ENCODE measurements at places on chromosomes 2 and 18. TPM values are rescaled to one million over a fixed set of nuclear protein-coding genes. Genes with fewer than 3 reads are reported as not detected.

DNA sequence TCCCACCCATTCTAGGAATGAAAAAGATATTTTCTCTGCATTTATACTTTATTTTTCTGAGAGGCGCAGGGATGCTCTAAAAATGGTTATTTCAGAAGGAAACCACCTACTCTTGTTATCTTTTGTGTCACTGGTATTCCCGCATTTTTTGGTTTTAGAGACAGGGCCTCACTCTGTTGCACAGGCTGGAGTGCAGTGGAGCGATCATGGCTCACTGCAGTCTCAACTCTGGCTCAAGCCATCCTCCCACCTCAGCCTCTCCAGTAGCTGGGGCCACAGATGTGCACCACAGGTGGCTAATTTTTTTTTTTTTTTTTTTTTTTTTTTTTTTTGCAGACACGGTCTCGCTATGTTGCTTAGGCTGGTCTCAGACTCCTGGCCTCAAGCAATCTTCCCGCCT, 135.9 kb downstream of the NCK2 start:
- no peak for DNase-seq
- H3K4me3 ChIP-seq, result no peak overlapping the region
- H3K36me3 ChIP-seq, result peaks cover 4% of the 10 kb centered on the region
- no peaks in the 10 kb centered on the region for H3K4me1 ChIP-seq
- H3K27me3 ChIP-seq, result no peaks in the 10 kb centered on the region

DNA sequence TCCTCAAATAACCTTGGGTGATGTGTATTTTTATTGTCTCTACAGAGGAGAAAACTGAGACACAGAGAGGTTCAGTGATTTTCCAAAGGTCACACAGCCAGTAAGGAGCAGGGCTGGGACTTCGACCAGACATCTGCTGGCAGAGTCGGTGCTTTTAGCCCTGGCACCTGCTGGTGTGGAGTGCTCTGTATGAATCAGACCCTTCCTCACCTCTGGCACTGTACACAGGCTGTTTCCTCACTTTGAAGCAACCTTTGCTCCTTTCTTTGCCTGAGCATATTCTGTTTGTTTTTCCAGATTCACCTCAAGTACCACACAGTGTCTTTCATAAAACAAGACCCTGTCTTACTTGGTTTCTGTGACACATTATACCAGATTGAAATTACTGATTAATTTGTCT, 107.9 kb downstream of the DPP10 start:
- no peak for DNase-seq
- no peaks in the 10 kb centered on the region for H3K27me3 ChIP-seq
- H3K36me3 ChIP-seq, result no peaks in the 10 kb centered on the region
- no peaks in the 10 kb centered on the region for H3K4me1 ChIP-seq
- H3K27ac ChIP-seq, result no peak overlapping the region

Gene ITGB6
- total RNA-seq, result 0.16 TPM

DNA sequence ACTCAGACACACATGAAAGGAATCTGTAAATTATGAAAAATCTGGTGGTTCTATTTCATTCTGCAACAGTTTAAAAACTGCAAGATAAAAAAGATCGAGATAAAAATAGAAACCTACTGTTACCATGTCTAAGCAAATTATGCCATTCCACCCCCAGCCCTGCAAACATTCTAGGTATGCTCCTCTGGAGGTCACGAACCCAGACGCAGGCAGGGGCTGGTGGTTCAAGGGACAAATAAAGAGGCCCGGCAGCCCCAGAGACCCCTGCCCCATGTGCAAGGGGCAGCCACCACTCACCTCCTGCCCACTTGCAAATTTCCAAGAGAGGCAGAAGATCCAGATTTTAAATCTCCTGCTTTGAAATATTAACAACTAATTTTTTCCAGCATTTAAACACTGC, 210.5 kb downstream of the ANAPC1 start:
- no peak overlapping the region for H3K4me3 ChIP-seq
- no peak overlapping the region for H3K27ac ChIP-seq
- H3K36me3 ChIP-seq, result no peaks in the 10 kb centered on the region
- no peaks in the 10 kb centered on the region for H3K4me1 ChIP-seq

Gene REG1B
- not detected for total RNA-seq

GRCh38 chr18:11850821-11851145, 430 bp upstream of the CHMP1B start:
- no peak for DNase-seq
- peak overlapping the region; percentile 99 for H3K27ac ChIP-seq
- no peaks in the 10 kb centered on the region for H3K4me1 ChIP-seq
- H3K27me3 ChIP-seq, result no peaks in the 10 kb centered on the region
- no peaks in the 10 kb centered on the region for H3K36me3 ChIP-seq
- peak overlapping the region; percentile 90 for H3K4me3 ChIP-seq

GRCh38 chr18:30415903-30416302, 626.6 kb downstream of the DSC3 start:
- no peaks in the 10 kb centered on the region for H3K27me3 ChIP-seq
- H3K4me3 ChIP-seq, result no peak overlapping the region
- no peak overlapping the region for H3K27ac ChIP-seq
- no peaks in the 10 kb centered on the region for H3K36me3 ChIP-seq

- no peaks in the 10 kb centered on the region for H3K4me1 ChIP-seq
- no peak for DNase-seq
- H3K27ac ChIP-seq, result no peak overlapping the region
- no peak overlapping the region for H3K4me3 ChIP-seq
Measured at GRCh38 chr2:133303150-133303549, 265.1 kb downstream of the NCKAP5 start.

Gene ITGA6
- total RNA-seq, result 93.1 TPM

- no peak overlapping the region for H3K4me3 ChIP-seq
- DNase-seq, result no peak
- no peak overlapping the region for H3K27ac ChIP-seq
Measured at GRCh38 chr2:191657977-191658376, 20.0 kb upstream of the NABP1 start.

Gene RIT2
- not detected for total RNA-seq

Gene CAB39
- 79.0 TPM for total RNA-seq

DNA sequence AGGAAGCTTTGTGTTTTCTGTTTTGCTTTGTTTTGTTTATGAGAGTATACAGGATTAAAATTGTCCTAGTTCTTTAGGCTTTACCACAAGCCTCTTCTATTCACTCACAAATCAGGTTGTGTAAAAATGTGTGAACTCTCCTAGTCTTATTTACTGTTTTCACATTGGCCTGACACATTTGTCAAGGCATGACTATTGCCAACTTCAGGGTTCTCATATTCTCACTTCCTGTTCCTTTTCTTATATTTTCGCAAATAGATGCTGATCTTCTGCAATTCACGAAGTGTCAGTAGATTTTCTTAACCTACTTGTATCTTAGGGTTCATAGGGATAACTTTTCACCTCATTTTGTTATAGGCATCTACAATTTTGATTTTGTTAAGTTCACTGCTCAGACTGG, 67.1 kb downstream of the CCDC102B start:
- no peaks in the 10 kb centered on the region for H3K36me3 ChIP-seq
- no peak for DNase-seq
- no peak overlapping the region for H3K4me3 ChIP-seq
- no peaks in the 10 kb centered on the region for H3K27me3 ChIP-seq

DNA sequence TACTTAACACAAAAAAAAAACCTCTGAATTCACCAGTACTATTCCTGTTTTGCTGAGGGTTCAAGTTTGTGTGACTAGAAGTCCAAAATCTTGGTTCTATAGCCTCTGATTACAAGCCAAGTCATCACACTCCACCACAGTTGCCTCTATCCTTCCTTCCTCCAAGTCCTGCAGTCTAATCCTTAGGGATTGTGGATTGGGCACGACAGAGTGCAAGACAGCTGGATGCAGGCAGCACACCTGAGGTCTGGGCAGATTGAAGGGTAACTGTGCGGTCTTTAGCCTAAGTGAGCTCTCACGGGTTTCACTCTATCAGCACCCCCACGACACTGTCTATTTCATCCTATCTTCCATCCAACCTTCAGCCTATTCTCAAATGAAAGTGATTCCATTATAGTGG, 299.4 kb upstream of the ID2 start:
- H3K4me3 ChIP-seq, result no peak overlapping the region
- H3K4me1 ChIP-seq, result no peaks in the 10 kb centered on the region
- no peaks in the 10 kb centered on the region for H3K36me3 ChIP-seq
- H3K27ac ChIP-seq, result no peak overlapping the region

- peaks cover 6% of the 10 kb centered on the region for H3K4me1 ChIP-seq
- peak overlapping the region; percentile 18 for H3K27ac ChIP-seq
- H3K36me3 ChIP-seq, result no peaks in the 10 kb centered on the region
- H3K4me3 ChIP-seq, result no peak overlapping the region
- no peaks in the 10 kb centered on the region for H3K27me3 ChIP-seq
Measured at GRCh38 chr2:16621316-16621715, 44.3 kb downstream of the CYRIA start.

GRCh38 chr2:106961328-106961727, 75.4 kb upstream of the ST6GAL2 start:
- H3K27ac ChIP-seq, result no peak overlapping the region
- no peaks in the 10 kb centered on the region for H3K36me3 ChIP-seq
- no peak overlapping the region for H3K4me3 ChIP-seq
- no peaks in the 10 kb centered on the region for H3K27me3 ChIP-seq
- DNase-seq, result no peak

Gene SLC9A4
- total RNA-seq, result not detected

- peak; percentile 58 for DNase-seq
- peak overlapping the region; percentile 67 for H3K4me3 ChIP-seq
Measured at GRCh38 chr2:135875491-135876065, 665 bp downstream of the MCM6 start.

- no peak overlapping the region for H3K4me3 ChIP-seq
- no peak overlapping the region for H3K27ac ChIP-seq
- H3K36me3 ChIP-seq, result no peaks in the 10 kb centered on the region
- H3K4me1 ChIP-seq, result no peaks in the 10 kb centered on the region
Measured at GRCh38 chr2:239563561-239563960, 162.7 kb upstream of the HDAC4 start.

Gene SPATA3
- total RNA-seq, result not detected

DNA sequence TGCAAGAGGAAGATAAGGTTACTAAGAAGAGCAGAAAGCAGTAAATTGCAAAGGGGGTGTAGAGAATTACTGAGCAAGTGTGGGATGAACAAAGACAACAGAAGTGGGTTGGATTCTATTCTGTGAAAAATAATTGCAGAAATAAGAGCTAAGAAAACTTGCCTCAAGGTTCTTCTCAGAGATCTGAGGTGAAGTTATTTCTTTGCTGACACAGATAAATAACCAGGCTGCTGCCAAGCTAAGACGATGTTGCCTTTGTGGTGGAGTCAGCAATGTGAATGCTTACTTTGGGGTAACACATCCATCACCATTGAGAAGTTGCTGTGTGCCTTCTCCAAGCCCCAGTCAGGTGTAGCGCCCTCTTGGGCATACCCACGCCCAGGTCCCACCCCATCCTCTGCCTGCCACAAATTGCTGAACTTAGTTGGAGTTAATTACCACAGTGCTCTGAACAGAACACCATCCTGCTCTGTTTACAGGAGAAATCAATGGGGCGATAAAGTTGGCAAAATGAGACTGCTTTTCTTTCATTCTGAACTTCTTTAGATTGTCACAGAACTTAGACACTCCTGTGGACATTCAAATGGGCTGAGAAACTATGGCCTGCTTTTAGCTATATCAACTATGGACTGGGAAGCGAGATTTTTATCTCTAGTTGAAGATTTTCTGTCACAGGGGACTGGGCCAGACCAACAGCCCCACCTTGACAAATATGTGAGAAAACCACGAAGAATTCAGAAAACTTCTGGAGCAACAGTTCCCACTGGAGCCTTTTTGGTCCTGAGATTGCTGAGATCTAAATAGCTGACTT, 283.6 kb downstream of the TMX3 start:
- H3K4me3 ChIP-seq, result no peak overlapping the region
- H3K27me3 ChIP-seq, result no peaks in the 10 kb centered on the region
- H3K4me1 ChIP-seq, result no peaks in the 10 kb centered on the region

Gene POU3F3
- 0.98 TPM for total RNA-seq

Gene LCLAT1
- 20.6 TPM for total RNA-seq

- no peak for DNase-seq
- no peak overlapping the region for H3K4me3 ChIP-seq
- no peaks in the 10 kb centered on the region for H3K36me3 ChIP-seq
- no peaks in the 10 kb centered on the region for H3K4me1 ChIP-seq
Measured at GRCh38 chr2:17476064-17476463, 42.2 kb downstream of the RAD51AP2 start.

GRCh38 chr2:166417669-166418068, 41.9 kb upstream of the SCN9A start:
- no peak overlapping the region for H3K27ac ChIP-seq
- no peak for DNase-seq
- no peaks in the 10 kb centered on the region for H3K27me3 ChIP-seq
- H3K4me1 ChIP-seq, result no peaks in the 10 kb centered on the region
- no peak overlapping the region for H3K4me3 ChIP-seq

DNA sequence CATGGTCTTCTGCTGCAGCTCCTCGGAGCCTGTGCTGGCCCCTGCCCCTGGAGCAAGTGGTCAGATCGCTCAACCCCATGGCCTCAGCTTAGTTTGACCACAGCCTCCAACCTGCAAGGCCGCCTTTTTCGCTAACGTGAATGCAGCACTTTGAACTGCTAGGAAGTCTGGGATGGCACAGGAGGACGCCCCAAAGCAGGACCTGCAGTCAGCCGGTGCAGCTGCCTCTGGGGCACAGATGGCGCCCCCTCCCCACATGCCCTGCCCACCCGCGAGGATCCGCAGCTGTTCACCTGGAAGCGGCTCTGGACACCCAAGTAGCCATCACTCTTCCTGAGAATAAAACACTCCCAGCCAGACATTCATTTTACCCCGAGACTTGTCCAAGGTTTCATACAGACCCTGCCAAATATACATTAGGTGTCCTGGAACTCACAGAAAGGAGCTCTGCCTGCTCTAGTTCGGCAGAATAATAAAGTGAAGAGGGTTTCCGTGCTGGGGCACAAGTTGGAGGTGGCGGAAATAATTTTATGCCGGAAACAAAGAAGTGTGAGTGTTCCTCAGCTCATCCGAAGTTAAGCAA, 510.1 kb downstream of the EIPR1 start:
- no peaks in the 10 kb centered on the region for H3K36me3 ChIP-seq
- no peaks in the 10 kb centered on the region for H3K27me3 ChIP-seq
- no peak overlapping the region for H3K4me3 ChIP-seq
- DNase-seq, result no peak
- H3K4me1 ChIP-seq, result no peaks in the 10 kb centered on the region

DNA sequence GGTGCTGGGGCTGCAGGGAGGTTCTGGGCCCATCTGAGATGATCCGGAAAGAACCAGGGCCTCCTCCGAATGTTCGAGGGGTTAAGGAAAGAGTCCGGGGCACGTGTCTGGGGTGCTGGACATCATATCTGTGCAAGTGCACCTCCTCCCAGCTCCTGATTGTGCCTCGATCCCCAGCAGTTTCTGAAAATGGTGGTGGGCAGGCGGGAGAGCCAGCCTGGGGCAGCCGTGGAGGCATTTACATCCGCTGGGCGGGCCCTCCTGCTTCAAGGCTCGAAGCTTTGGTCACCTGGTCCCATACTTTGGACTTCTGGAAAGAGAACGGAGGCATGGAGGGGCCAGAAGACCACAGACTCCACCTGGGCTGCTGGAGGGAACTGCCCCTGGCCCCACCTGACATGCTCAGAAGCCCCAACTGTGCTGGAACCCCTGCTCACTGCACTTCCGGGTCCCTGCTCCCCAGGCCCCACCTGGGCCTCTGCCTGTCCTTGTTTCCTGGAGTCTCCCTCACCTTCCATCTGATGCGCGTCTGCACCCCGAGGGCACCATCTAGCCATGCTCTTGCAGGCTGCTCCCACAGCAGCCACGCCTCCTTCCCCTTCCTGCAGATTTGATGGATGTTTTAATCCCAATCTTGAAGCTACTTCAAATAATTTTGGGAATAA, 119.2 kb upstream of the HDAC4 start:
- no peaks in the 10 kb centered on the region for H3K4me1 ChIP-seq
- H3K27ac ChIP-seq, result no peak overlapping the region
- DNase-seq, result no peak
- H3K4me3 ChIP-seq, result no peak overlapping the region
- H3K36me3 ChIP-seq, result no peaks in the 10 kb centered on the region

Gene MYO7B
- 2.3 TPM for total RNA-seq
